ENCODE measurements at places on chromosomes 3 and 15. TPM values are rescaled to one million over a fixed set of nuclear protein-coding genes. Genes with fewer than 3 reads are reported as not detected.

TIMP4 gene
- total RNA-seq, result 13.3 TPM

CLK3 gene
- total RNA-seq, result 75.5 TPM

- no peak for DNase-seq
- no peaks in the 10 kb centered on the region for H3K36me3 ChIP-seq
- peaks cover 29% of the 10 kb centered on the region for H3K4me1 ChIP-seq
- no peak overlapping the region for H3K4me3 ChIP-seq
These were observed 458.1 kb upstream of the NR2F2 start for GRCh38 chr15:95872366-95872771.

DNA sequence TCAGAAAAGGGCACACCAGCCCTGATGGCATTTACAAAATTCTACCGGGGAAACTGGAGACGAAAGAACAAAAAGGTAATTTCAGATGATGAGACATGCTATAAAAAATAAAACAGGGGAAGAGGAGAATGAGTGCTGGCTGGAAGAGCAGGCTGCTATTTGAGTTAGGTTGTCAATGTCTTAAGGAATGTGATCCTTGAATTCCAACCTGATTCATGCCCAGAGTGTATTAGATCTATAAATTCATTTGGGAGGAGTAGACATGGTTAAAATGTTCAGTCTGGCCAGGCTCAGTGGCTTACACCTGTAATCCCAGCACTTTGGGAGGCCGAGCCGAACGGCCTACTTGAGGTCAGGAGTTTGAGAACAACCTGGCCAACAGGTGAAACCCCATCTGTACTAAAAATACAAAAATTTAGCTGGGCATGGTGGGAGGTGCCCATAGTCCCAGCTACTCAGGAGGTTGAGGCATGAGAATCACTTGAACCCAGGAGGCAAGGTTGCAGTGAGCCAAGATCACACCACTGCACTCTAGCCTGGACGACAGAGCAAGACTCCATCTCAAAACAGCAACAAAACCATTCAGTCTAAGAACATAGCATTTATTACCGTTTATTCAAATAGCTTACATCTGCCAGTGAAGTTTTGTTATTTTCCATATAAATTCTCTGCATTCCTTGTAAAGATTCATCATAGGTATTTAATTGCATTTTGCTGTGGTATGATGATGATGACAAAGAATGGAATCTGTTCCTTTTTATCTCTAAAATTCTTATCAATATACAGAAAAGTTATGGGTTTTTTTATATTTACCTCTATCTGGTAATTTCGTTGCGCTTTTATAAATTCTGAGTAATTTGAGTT, 126.7 kb upstream of the NR2E3 start:
- no peaks in the 10 kb centered on the region for H3K4me1 ChIP-seq
- H3K27ac ChIP-seq, result no peak overlapping the region
- H3K36me3 ChIP-seq, result no peaks in the 10 kb centered on the region
- no peak for DNase-seq
- no peak overlapping the region for H3K4me3 ChIP-seq

CD86 gene
- not detected for total RNA-seq

- H3K27ac ChIP-seq, result no peak overlapping the region
- no peak for DNase-seq
- H3K4me1 ChIP-seq, result no peaks in the 10 kb centered on the region
- no peak overlapping the region for H3K4me3 ChIP-seq
These were observed 72.4 kb downstream of the CHDH start for GRCh38 chr3:53773611-53774368.
